ENCODE measurements at places on chromosomes 4 and X.

DNA sequence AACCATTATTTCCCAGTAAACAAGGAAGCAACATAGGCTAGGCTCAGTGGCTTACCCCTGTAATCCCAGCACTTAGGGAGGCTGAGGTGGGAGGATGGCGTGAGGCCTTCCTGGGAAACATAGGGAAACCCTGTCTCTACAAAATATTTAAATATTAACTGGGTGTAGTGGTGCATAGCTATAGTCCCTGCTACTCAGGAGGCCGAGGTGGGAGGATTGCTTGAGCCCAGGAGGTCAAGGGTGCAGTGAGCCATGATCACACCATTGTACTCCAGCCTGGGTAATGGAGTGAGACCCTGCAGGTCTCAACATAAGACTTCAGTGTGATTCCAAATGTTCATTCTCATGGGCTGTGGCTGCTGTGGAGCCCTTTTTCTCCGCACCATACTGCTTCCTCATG is 34.9 kb downstream of the FHDC1 start:
- DNase-seq: no peak

- DNase-seq: no peak
These were observed 10.4 kb upstream of the SCOC start for GRCh38 chr4:140363051-140363450.

- DNase-seq: no peak
These were observed 125.1 kb downstream of the ARX start for GRCh38 chrX:24890677-24891076.

DNA sequence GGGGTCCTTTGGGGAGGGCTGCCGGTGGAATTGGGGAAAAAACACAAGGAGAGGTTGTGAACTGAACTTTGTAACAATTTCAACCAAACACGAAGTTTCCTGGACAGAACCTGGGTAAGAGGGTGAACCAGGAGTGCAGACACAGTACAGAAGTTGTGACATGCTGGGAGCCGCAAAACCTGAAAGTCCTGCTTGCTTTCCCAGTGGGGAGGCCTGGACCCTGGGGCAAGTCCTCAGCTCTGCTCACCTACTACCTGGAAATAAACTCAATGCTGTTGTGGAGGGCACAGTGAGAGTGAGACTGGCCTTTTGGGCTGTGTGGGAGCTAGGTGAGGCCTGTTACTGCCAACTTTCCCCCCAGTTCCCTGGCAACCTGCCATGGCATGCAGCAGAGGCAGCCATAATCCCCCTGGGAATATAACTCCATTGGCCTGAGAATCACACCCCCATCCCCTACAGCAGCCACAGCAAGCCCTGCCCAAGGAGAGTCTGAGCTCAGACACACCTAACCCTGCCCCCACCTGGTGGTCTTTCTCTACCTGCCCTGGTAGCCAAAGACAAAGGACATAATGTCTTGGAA is 162.8 kb downstream of the THOC2 start:
- DNase-seq: no peak

GRCh38 chr4:94442251-94442650 is 9.5 kb upstream of the PDLIM5 start:
- no peak for DNase-seq

GRCh38 chrX:23756165-23756564 is 13.1 kb upstream of the ACOT9 start:
- DNase-seq: no peak

- no peak for DNase-seq
These were observed 179.2 kb upstream of the PCDH18 start for GRCh38 chr4:137711502-137711901.

DNA sequence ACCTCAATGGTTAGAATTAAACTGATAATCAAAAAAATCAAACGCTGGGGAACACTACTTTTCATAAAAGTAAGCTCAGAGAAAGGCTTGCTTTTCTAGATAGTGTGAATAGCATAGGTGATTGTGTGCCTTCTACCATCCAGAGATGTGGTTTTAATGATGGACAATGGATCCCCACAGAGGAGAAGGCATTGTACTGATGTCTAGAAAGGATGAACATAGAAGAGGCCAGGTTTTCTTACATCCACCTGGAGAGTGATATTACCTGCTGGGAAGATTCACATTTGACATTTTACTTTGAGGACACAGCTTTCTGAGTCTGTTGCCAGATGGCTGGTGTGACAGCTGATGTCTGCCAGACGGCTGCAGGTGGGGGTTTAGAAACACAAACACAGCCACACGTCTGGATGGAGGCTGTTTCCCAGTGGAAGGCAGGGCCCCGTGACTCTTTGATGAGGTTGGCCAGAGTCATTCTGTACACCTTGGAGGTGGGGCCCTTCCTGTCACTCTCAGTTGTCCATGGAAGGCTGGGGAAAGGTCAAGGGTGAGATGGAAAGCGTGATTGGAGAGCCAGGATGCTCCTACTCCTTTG is 114.4 kb downstream of the PSAPL1 start:
- DNase-seq: no peak

- no peak for DNase-seq
These were observed 20.6 kb downstream of the FAM53A start for GRCh38 chr4:1663549-1663948.

GRCh38 chr4:98394134-98394533 is 132.9 kb downstream of the RAP1GDS1 start:
- DNase-seq: no peak

GRCh38 chr4:59597536-59598329 is 1602.4 kb upstream of the ADGRL3 start:
- no peak for DNase-seq

- DNase-seq: no peak
These were observed 26.7 kb upstream of the STS start for GRCh38 chrX:7120878-7121219.

GRCh38 chrX:12615061-12615460 is 176.2 kb upstream of the PRPS2 start:
- no peak for DNase-seq

DNA sequence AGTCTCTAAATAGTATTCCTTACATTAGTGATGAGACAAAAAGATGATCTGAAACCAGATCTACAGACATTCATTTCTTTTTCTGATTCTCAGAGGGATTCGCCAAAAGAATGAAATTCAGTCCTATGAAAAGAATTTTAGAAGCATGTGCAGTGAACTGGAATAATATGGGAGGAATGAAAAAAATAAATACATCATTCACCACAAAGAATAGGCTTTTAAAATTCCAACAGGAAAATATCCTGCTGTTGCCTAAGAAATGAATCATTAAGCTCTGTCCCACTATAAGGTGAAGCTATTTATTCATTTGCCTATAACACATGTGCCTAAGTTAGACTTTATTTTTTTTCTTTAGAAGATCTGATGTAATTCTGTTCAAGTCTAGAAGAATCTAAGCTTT is 165.9 kb downstream of the IL15 start:
- peak; percentile 71 for DNase-seq

DNA sequence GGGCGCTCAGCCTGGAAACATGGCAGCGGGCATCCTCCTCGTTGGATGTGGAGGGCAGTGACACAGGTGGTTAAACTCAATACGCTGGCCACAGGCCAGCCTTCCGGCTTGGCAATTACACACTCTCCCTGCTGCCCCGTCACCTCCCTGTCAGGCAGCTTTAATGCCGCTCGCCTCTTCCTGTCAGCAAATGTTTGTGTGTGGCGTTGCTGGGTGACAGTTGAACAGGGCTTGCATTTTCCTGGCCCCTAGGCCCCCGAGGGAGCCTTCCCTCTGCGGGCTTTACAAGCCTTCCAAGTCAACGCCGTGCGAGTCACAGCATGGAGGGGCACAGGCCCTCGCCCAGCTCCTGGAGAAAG is 620.0 kb downstream of the BCOR start:
- no peak for DNase-seq

DNA sequence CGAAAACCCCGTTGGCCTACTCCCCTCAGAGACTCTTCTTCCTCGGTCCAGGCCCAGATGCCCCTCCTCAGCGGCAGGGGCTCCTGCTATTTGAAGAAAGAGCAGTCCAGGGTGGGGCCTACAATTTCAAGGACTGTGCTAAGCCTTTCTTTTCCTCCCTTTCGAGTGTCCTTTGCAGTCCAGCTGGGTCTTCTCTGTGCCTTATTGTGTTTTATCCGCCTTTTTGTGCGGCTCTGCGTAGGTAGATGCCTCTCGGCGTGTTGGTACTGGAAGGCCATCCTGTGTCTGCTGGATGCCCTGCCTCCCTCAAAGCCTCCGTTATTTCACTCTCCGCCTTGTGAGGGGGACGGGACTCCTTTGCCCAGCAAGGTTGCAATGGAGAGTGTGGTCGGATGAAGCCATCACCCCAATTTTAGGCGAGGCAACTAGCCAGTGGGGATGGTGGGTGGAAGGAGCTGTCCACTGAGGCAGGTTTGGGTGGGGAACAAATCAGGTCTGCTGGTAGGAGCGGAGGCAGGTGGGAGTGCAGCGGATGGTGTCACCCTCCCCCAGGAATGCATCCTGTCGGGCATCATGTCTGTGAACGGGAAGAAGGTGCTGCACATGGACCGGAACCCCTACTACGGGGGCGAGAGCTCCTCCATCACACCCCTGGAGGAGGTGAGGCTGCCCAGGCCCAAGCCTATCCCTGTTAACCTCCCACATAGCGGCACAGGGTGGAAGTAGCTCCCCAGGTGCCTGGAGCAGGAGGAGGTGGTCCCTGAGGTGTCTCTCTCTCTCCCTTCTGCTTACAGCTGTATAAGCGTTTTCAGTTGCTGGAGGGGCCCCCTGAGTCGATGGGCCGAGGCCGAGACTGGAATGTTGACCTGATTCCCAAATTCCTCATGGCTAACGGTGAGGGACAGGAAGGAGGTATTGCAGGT is 1.3 kb downstream of the GDI1 start:
- DNase-seq: no peak

- DNase-seq: no peak
These were observed 262.5 kb upstream of the PCDH18 start for GRCh38 chr4:137794764-137795254.

DNA sequence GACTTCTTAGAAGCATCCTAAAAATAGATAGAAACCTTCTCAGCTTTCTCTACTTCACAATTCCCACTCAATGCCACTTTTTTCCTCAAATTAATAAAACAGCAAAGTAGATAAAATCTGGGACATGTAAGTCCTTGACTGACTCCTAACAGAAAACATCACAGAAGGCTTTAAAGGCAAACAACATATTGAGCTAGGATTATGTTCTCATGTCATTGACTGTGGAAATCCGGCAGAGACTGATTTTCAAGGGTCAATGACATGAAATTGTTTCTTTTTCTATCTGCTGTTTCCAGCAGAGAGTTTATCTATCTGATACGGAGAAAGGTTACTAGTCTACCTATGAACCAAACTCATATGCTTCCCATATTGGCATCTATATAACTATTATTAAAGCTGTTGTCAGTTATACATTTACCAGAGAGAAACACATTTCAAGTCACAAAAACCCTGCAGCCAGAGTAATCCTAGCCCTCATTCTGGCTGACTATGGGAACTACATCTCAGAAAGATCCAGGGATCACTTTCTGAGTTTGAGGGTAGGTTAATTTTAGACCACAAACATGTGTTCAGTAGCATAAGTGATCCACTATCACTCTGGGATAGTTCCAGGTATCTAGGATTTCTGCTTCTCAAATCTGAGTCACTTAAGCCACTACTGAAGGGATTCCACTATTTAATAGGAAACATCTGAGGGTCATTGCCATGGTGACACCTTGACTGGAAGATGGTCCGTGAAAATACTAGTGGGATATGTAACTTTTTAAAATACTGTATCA is 147.6 kb downstream of the PPP3CA start:
- peak; percentile 31 for DNase-seq

DNA sequence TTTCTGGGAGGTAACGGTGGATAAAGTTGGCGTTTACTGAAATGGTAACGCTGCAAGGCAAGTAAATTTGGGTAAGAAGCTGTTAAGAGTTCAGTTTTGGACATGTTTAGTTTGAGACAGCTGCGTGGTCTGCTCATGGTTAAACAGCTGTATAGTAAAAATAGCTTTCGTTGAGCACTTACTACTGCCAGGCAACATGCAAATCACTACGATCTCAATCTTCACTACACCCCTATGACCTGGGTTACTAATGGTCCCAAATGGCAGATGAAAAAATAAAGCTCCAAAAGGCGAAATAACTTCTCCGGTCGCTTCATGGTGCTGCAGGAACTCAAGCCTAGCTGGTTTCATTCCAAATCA is 22.2 kb downstream of the FABP2 start:
- no peak for DNase-seq

DNA sequence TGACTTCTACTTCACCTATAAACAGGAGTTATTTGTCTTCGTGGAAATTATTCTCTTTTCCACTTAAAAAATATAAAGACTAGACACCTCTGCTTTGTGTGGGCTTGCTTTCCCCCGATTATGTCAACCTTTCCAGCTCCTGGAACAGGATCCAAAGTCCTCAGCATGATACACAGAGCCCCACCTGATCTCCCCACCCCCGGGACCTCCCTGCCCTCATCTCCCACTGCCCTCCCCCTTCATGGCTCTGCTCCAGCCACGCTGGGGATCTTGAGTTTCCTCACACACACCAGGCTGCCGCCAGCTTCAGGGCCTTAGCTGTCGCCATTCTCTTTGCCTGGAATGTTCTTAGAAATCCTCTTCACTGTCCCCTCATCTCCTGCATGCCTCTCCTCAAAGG is 55.3 kb downstream of the MBNL3 start:
- no peak for DNase-seq

DNA sequence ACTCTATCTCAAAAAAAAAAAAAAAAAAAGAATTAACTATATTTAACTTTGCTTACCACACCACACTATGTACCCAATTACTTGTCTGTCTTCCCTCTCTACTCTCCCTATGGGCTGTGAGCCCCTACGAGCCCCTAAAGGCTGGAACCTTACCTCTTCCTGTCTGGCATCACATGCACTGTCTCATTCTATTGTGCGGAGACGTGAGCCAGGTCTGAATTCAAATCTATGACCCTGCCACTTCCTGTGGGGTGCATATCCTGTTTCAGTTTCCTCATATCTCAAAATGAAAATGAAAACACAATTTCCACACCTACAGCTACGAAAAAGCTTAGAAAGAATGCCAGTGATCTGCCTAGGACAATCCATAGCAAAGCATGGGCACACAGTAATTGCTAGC is 42.9 kb upstream of the HS3ST1 start:
- no peak for DNase-seq

GRCh38 chrX:22818061-22818460 is 181.7 kb upstream of the DDX53 start:
- DNase-seq: no peak

- DNase-seq: peak; percentile 16
These were observed 32.1 kb upstream of the MTNR1A start for GRCh38 chr4:186587416-186588018.

GRCh38 chr4:7845493-7846128 is 94.0 kb downstream of the AFAP1 start:
- DNase-seq: no peak
